ENCODE measurements at places on chromosomes 13 and 19.

DNA sequence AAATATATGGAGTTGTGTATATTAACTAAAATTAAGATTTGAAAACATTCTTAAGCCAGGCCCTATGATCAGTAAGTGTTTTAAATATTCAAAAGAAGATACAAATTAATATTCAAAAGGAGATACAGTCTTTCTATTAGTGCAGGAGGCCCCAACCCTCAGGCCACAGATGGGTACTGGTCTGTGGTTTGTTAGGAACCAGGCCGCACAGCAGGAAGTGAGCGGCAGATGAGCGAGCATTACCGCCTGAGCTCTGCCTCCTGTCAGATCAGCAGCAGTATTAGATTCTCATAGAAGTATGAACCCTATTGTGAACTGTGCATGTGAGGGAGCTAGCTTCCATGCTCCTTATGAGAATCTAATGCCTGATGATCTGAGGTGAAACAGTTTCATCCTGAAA is 232.9 kb downstream of the FOXO1 start:
- DNase-seq, result no peak

GRCh38 chr19:6801485-6802086 is 29.1 kb downstream of the VAV1 start:
- peak; percentile 51 for DNase-seq

GRCh38 chr13:55437162-55437561 is 1703.6 kb upstream of the PRR20A start:
- DNase-seq, result no peak

DNA sequence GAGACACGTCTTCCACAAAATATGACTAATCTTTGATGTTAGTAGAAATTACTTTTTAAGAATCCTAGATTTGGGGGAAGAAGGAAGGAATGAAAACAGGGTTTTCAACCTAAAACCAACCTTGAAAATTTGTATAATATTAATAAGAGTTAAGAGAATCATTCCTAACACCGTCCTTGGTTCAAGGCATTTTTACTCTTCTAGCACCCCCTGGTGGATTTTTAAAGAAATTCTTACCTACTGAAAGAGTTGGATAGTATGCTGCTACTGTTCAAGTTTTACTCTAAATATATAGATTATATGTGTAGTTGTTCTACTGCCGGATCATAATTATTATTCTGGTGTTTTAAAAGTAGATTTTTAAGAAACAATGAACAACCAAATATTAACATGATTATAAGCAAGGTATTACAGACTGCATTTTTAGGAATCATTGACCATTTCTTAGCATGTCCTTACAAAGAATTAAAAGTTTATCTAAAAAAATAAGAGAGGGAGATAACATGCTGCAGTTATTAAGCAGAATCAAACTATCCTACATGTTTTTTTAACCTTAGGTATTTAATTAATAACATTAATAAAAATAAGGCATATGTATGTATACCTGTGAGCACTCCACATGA is 7.4 kb upstream of the SLITRK6 start:
- no peak for DNase-seq

DNA sequence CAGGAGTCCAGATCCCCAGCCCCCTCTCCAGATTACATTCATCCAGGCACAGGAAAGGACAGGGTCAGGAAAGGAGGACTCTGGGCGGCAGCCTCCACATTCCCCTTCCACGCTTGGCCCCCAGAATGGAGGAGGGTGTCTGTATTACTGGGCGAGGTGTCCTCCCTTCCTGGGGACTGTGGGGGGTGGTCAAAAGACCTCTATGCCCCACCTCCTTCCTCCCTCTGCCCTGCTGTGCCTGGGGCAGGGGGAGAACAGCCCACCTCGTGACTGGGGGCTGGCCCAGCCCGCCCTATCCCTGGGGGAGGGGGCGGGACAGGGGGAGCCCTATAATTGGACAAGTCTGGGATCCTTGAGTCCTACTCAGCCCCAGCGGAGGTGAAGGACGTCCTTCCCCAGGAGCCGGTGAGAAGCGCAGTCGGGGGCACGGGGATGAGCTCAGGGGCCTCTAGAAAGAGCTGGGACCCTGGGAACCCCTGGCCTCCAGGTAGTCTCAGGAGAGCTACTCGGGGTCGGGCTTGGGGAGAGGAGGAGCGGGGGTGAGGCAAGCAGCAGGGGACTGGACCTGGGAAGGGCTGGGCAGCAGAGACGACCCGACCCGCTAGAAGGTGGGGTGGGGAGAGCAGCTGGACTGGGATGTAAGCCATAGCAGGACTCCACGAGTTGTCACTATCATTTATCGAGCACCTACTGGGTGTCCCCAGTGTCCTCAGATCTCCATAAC is at the start of gene APOE:
Gene APOE, plus strand, starts transcription at position 360 of the 724 bp plus-strand sequence. CDS start 829 bp downstream, outside the sequence.
- no peak for DNase-seq

DNA sequence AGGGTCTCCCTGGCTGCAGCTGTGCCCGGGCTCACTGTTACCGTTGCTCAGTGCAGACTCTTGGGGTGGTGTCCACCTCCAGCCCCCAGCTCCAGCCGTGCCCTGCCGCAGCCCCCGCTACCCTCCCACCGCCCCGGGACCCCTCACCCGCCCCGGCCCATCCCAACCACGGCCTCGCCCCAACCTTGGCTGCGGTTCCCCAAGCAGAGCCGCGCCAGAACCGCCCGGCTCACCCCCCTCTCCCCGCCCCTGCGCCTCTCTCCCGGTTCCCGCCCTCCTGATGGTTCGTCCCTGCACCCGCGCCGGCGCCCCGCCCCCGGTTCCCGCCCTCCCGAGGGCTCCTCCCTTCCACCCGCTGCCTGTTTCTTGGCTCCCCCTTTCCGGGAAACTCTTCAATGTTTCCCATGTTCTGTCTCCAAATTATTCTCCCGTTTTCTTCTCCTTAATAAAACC is 40.3 kb downstream of the ANKRD10 start:
- no peak for DNase-seq

DNA sequence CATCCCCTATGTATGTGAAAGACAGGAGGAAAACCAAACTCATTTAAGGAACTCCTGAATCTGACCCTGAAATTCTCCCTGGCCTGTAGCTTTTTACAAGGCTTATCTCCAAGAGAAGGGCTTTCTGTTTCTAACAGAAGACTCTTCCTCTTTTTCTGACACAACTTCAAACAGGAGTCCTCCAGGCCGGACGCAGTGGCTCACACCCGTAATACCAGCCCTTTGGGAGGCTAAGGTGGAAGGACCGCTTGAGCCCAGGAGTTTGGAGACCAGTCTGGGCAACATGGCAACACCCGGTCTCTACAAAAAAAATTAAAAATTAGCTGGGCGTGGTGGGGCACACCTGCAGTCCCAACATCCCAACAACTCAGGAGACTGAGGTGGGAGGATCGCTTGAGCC is 41.9 kb downstream of the CARS2 start:
- no peak for DNase-seq

DNA sequence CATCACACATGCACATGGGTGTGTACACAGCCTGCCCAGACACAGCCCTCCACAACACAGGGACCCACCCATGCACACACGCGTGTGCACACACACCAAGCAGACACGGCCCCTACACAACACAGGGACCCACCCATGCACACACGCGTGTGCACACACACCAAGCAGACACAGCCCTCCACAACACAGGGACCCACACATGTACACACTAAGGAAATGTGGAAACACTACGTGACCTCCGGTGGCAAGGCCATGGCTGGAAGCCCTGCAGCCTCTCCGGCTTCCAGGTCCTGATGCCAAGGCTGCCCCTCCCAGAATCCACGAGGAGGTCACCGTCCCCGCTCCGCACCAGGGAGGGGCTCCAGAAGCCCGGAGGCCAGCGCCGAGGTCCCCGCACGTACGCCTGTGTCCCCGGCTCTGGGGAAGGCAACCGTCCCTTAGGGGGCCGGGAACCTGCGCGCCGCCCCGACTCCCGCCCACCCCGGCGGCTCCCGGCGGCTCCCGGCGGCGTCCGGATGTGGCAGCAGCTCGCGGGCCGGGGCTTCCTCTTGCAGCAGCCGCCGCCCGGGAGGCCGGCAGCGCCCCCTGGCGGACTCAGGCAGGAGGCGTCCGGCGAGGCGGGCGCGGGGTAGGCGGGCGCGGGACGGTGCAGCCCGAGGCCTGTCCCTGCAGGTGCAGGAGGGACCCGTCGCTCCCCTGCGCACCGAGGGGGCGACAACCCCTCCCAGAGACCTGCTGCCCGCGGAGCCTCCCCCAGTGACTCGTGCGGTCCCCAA is 29.8 kb upstream of the GRTP1 start:
- DNase-seq, result peak; percentile 62

GRCh38 chr13:31595563-31595962 is 143.8 kb upstream of the RXFP2 start:
- DNase-seq, result no peak

DNA sequence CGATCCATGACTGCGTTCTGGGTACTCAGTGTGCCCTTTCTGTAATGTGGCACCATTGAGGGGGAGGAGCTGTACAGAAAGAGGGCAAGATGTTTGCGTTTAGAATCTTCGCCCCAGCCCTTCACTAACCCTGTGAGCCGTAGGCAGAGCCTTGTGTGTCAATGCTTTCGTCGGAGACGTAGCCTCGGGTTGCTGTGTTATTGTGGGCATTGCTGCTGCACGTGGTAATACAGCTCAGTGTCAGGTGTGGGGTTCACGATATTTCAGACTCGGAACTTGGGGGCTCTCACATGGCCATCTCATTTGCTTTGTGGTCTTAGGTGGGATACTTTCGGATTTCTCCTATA is 6.1 kb downstream of the RPS9 start:
- DNase-seq, result no peak

GRCh38 chr19:48907671-48908070 is 7.6 kb downstream of the NUCB1 start:
- DNase-seq, result no peak

- no peak for DNase-seq
Measured at GRCh38 chr13:32624441-32624840, 38.2 kb downstream of the PDS5B start.

DNA sequence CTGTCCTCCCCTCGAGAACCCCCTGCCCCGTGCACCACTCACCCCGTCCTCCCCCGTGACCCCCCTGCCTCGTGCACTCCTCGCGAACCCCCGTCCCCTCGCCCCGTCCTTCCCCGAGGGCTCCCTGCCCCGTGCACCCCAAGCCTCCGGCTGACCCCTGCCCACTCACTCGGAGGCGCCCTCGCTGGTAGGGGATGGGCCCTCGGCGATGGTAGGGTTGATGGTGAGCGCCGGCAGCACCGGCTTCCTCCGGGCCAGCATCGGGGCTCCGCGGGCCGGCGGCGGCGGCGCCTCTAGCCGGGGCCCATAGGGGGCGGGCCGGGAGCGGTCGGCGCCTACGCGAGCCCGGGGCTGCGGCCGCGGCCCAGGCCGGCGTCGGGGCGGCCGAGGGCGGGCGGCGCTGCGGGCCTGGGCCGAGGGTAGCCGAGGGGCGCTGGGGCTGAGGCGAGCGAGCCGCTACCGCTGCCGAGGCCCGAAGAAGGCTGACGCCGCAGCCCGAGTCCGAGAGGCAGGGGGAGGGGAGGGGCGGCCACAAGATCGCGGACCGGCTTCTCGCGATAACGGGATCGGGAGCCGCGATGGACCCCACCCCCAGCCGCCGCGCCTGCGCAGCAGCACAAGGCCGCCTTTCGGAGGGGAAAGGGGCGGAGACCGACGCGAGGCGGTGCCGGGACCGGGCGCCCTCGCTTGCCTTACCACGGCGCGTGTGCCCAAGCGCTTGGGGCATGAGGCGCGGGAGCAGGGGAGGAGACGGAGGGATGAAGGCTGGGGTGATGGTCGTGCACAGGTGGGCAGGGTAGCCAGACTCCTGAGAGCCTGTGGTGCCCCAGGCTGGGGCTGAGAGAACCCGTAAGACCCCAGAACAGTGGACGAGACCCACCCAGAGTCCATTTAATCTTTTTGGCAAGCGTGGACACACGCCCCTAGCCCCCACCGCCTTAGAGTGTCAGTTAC is at the start of gene MAP2K2:
Gene MAP2K2, minus strand, starts transcription at position 508 of the 954 bp plus-strand sequence. Its CDS starts 247 bp downstream, at position 261.
- peak; percentile 99 for DNase-seq

- DNase-seq, result no peak
Measured at GRCh38 chr13:50290186-50290585, 274.9 kb downstream of the KCNRG start.

GRCh38 chr13:37142877-37143276 is 37.4 kb upstream of the CSNK1A1L start:
- DNase-seq, result no peak

Measured in stimulated activated CD4-positive, alpha-beta T cell treated with anti-CD3 and anti-CD28 coated beads, Interleukin-1b, Interleukin-23, amount 100 ng/mL, for 1 hour (primary cell).